Esophagus muscularis mucosa (tissue), 4 donors: ENCODE measurements at places on chromosomes 3 and 15. TPM values are rescaled to one million over a fixed set of nuclear protein-coding genes. Genes with fewer than 3 reads are reported as not detected.
A peak's percentile ranks its signal among the peaks of the same experiment; 100 is the strongest.

DNA sequence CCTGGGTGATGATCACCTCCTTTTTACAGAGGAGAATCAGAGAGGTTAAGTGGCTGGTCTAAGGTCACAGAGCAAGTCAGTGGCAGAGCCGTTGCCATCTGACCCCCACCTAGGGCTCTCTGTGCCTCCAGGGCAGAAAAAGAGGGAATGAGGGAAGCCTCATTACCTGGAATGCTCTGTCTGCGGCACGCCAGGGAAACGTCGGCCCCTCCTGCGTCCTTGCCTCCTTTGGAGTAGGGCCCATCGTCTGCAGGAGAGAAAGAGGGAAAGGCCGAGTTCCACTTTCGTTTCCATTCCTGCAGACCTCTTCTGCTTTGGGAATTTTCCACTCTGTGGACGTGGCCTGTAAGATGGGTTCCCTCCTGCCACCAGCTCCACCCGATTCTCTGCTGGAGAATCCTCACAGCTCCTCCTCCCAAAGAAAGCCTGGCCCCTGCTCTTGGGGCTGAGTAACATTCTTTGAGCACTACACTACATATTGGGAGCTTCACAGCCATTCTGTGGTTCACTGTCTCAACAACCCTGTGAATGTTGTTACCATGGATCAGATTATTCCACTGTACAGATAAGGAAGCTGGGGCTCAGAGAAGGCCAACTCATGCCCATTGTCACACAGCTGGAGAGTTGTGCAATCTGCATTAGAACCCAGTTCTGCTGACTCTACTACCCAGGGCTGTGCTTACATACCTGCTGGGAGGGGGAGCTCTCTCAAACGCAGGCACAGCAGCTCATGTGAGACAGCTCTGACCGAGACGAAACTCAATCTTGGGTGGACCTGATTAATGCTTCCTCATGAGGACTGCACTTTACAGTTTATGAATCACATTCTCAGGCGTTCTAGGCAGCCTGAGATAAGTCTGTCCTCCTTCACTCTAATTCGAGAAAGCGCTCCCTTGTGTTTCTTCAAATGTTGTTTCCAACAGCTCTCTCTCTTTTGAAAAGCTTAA, 14.2 kb downstream of the GRIP2 start:
- H3K36me3 ChIP-seq = no peaks in the 10 kb centered on the region
- H3K27ac ChIP-seq = peak overlapping the region; percentile 58
- peaks cover 41% of the 10 kb centered on the region for H3K4me1 ChIP-seq
- peak overlapping the region; percentile 27 for H3K4me3 ChIP-seq

ASB14 gene
- total RNA-seq = not detected

GOLGA8T gene
- total RNA-seq = not detected

ATRIP gene
- 4.3 TPM for total RNA-seq

HIGD2B gene
- total RNA-seq = not detected

BFSP2 gene
- total RNA-seq = not detected

EFCAB12 gene
- total RNA-seq = 0.42 TPM

SAMD7 gene
- total RNA-seq = not detected

DNA sequence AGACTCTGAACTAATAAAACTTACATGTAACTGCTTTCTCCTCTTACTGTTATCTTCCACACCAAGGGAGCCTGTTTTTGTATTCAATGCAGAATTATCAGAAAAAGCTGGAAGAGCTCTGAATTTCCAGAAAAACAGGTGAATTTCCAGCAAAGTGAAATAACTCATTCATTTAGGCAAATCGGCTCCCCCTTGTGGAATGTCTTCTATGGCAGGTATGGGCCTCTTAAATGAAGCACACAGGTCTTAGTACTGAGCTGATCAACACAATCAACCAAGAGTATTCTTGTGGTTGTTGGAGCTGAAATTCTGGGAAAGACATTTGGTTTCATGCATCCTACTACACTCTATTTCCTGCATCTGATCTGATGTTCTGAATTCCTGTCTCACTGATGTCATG, 31.0 kb upstream of the PTPRG start:
- no peaks in the 10 kb centered on the region for H3K36me3 ChIP-seq
- no peak for DNase-seq
- no peaks in the 10 kb centered on the region for H3K27me3 ChIP-seq
- no peak overlapping the region for H3K4me3 ChIP-seq
- no peaks in the 10 kb centered on the region for H3K4me1 ChIP-seq

ZNF502 gene
- 5.2 TPM for total RNA-seq

DNA sequence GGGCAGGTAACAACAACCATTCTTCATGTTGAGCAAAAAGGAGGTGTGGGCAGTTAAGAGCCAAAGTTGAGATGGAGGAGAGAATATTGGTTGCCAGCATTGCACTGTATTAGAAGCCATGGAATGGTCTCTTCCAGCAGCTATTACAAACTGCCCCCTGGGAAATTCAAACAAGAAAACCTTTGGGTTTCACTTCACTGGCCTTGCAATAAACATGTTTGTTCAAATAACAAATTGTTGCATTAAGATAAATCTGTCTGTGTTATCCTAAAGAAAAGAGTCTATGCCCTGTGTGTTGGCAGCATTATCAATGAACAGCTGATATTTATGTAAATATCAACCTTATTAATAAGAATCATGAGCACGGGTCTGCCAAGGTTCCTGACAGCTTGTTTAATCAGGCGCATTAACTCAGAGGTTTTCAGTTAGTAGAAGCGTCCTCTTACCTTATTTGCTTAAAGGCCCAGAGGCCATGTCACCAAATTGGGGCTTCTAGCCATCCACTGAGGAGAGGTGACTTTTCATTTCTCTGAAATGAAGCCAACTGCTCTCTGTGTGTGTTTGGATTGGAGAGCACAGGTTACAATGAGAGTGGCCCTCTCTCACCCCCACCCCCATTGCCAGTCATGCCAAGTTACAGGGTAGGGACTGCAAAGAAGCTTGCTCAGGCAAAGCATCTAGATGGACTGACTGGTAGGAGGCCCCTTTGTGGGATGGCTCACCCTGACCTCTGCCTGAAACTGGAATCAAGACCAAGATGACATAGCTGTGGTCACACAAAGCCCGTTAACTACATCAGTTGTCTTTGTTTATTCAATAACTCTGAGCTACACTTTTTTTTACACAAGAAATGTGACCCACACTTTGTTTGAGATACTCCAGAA, 10.5 kb downstream of the FILIP1L start:
- H3K4me1 ChIP-seq = peaks cover 74% of the 10 kb centered on the region
- DNase-seq = no peak
- H3K36me3 ChIP-seq = no peaks in the 10 kb centered on the region
- no peaks in the 10 kb centered on the region for H3K27me3 ChIP-seq

- H3K36me3 ChIP-seq = no peaks in the 10 kb centered on the region
- H3K27me3 ChIP-seq = no peaks in the 10 kb centered on the region
- no peak overlapping the region for H3K27ac ChIP-seq
- DNase-seq = peak; percentile 81
- H3K4me1 ChIP-seq = peaks cover 6% of the 10 kb centered on the region
Measured at GRCh38 chr3:186440891-186441290, 78.9 kb upstream of the DGKG start.

DNA sequence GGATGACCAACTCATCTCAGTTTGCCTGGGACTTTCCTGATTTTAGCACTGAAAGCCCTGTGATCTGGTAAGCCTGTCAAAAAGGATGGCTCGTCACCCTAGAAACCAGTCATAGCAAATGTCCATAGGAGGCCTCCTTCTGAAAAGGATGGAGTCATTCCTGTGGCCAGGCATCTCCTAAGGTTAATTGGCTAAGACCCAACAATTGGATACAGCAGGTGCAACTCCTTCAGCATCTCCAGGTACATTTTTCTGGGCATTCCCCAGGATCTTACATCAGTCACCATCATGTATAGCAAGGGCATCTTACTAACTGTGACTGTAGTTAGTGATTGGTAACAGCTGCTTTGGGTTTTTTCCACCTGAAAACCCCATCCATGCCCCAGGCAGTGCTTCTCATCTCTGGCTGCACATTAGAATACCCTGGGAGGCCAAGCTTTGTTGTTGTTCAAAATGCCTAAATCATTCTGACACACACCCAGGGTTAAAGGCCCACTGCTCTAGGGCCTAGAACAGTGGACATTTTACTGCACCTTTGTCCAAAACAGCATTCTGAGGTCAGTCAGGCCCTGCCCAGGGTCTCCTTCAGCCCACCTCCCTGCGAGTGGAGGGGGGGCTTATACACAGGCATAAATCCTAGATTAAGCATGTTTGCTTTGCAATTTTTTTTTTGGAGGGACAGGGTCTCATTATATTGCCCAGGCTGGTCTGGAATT, 28.3 kb upstream of the GALNT15 start:
- peak; percentile 80 for DNase-seq
- H3K36me3 ChIP-seq = no peaks in the 10 kb centered on the region
- H3K27ac ChIP-seq = no peak overlapping the region

DNA sequence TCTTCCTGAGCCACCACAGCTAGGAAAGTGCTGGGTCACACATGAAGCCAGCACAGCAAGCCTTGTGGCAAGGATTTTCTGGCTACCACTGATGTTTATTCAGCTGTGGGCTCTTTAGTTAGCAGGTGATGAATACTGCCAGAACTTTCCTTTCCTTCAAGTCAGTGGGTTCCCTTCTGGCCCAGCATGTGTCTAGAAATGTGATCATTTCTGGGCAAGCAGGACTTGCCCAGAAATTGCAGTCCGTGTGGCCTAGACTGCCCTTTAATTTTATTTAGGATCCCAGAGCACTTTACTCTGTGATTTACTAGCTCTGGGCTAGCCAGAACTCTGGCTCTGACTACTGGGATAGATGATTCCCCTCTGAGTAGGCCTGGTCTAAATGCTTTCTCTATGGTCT, 397.5 kb downstream of the ZIC4 start:
- H3K36me3 ChIP-seq = no peaks in the 10 kb centered on the region
- DNase-seq = no peak
- H3K4me1 ChIP-seq = no peaks in the 10 kb centered on the region
- H3K27ac ChIP-seq = no peak overlapping the region
- H3K27me3 ChIP-seq = no peaks in the 10 kb centered on the region
- no peak overlapping the region for H3K4me3 ChIP-seq

- DNase-seq = no peak
- H3K4me3 ChIP-seq = no peak overlapping the region
- no peaks in the 10 kb centered on the region for H3K36me3 ChIP-seq
- no peaks in the 10 kb centered on the region for H3K27me3 ChIP-seq
- no peak overlapping the region for H3K27ac ChIP-seq
Measured at GRCh38 chr3:88876724-88877123, 230.7 kb upstream of the EPHA3 start.

DZIP3 gene
- total RNA-seq = 8.3 TPM

SLC51A gene
- total RNA-seq = not detected

- no peak overlapping the region for H3K4me3 ChIP-seq
- no peak for DNase-seq
- H3K36me3 ChIP-seq = no peaks in the 10 kb centered on the region
- H3K27ac ChIP-seq = no peak overlapping the region
- peaks cover 12% of the 10 kb centered on the region for H3K4me1 ChIP-seq
Measured at GRCh38 chr15:74428442-74428787, 5.3 kb downstream of the SEMA7A start.

- H3K27ac ChIP-seq = no peak overlapping the region
- no peak for DNase-seq
- H3K4me3 ChIP-seq = no peak overlapping the region
Measured at GRCh38 chr3:184073621-184074020, 20.8 kb downstream of the HTR3C start.

DNA sequence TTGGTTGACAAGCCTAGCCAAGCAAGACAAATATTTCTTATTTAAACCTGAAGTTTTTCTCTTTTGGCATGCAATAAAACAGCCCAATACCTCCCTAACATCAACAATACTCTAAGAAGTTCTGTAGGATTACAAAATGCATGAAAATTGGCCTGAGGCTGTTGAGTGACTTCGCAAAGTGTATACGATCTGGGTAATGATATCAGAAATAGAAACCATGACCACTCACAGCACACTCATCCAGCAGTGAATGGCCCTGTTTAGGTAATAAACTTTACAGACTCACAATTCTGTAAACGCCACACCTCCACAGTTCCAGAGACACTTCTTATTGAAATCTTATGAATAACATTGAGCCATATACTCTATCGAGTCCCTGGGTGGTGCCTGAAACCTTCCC, 83.0 kb upstream of the NAALADL2 start:
- no peaks in the 10 kb centered on the region for H3K27me3 ChIP-seq
- H3K36me3 ChIP-seq = no peaks in the 10 kb centered on the region
- no peak overlapping the region for H3K27ac ChIP-seq
- no peaks in the 10 kb centered on the region for H3K4me1 ChIP-seq
- no peak overlapping the region for H3K4me3 ChIP-seq

DNA sequence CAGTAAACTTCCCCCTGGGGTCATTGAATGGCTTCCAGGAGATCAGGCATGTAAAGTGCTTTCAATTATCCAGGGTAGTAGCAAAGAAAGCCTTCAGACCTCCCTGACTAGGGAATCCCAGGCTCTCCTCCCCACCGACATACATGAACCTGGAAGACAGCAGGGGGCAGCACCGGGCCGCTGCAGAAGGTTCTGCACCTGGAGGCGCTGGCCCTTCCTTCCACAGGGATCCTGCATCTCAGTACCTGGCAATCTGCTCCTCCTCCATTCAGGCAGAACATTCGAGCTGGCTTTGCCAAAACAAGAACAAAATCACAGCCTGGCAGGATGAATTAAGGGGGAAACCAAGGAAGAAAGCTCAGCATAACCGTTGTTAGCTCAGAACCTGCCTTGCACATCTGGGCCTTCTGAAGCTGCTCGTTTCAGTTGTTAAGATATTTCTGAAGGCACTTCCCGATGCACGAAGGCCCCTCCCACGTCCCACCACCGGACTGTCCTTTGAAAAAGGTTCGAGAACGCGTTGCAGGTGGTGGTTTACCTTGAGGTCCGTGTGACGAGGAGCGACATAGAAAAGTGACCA, 237.7 kb downstream of the SLCO3A1 start:
- no peak overlapping the region for H3K4me3 ChIP-seq
- no peak overlapping the region for H3K27ac ChIP-seq
- no peaks in the 10 kb centered on the region for H3K36me3 ChIP-seq
- DNase-seq = no peak

DNA sequence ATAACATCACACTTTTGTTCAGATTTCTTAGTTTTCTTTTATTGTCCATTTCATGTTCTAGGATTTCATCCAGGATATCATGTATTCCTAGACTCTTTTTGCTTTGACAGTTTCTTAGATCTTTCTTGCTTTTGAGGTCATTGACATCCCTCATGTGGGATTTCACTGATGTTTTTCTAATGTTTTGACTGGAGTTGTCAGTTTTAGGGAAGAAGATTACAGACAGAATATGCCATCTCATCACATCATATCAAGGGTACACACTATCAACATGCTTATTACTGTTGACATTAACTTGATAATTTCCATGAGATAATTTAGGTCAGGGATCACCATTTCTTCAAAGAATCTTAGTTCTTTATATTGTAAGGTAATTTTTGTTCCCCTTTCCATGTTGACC, 101.7 kb downstream of the NPAP1 start:
- no peak overlapping the region for H3K27ac ChIP-seq
- H3K4me1 ChIP-seq = no peaks in the 10 kb centered on the region
- no peaks in the 10 kb centered on the region for H3K36me3 ChIP-seq
- H3K27me3 ChIP-seq = no peaks in the 10 kb centered on the region
- no peak overlapping the region for H3K4me3 ChIP-seq

ADAMTS17 gene
- total RNA-seq = 6.6 TPM

GRCh38 chr15:64355348-64355943, 527 bp downstream of the CSNK1G1 start:
- H3K4me1 ChIP-seq = peaks cover 25% of the 10 kb centered on the region
- no peaks in the 10 kb centered on the region for H3K36me3 ChIP-seq
- H3K4me3 ChIP-seq = peak overlapping the region; percentile 72
- peak overlapping the region; percentile 80 for H3K27ac ChIP-seq
